CD14-positive monocyte (primary cell): ENCODE measurements at places on chromosomes 12 and 14.

- DNase-seq: no peak
These were observed 79.3 kb downstream of the FOXA1 start for GRCh38 chr14:37515771-37516170.

- DNase-seq: no peak
These were observed 24.5 kb upstream of the ULK1 start for GRCh38 chr12:131869871-131870418.

GRCh38 chr14:103496776-103497175 lies 25.9 kb downstream of the CKB start:
- DNase-seq: no peak

GRCh38 chr12:52524898-52525591 lies 4.9 kb upstream of the KRT5 start:
- DNase-seq: no peak

- DNase-seq: no peak
These were observed 120.4 kb upstream of the TMCC3 start for GRCh38 chr12:94770791-94771190.

- no peak for DNase-seq
These were observed 54.0 kb upstream of the CISTR start for GRCh38 chr12:53805791-53806190.

DNA sequence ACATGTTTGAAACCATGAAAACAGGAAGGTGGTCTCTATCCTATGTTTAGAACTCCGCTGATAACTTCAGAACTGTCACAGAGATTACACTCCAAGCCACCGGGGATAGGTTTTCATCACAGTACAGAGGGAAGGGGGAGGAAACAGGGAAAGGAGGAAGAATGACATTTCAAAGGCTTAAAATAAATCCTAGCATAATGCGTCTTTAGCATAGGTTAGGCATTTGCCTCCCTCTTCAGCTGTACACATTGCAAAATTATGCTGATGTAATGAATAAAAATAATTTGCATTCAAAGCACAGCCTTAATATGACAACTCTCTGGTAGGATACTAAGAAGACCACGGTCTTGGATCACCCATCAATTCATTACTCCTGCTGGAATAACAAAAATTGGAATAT lies 54.3 kb upstream of the PYGL start:
- no peak for DNase-seq

- DNase-seq: no peak
These were observed 8.1 kb downstream of the PTGES3 start for GRCh38 chr12:56679883-56680575.

- no peak for DNase-seq
These were observed 16.3 kb upstream of the SINHCAF start for GRCh38 chr12:31342286-31342685.

DNA sequence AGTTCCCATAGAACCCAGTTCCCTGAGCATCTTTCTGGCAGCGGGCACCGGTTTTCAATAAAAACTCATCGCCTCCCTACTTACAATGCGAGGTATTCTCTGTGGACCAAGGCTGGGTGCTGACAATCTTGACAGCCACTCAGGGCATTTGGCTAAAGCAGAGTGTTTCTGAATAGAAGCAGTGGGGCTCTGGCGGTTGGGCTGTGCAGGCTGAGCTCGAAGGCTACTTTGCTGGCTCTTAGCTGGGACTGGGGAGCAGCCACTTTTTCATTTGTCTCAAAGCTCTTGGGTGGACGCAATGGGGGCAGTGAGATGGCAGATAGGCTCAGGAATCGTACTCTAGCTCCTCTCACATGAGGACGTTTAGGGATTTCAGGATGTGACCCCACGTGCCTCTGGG lies 151.8 kb downstream of the UNC79 start:
- DNase-seq: no peak

DNA sequence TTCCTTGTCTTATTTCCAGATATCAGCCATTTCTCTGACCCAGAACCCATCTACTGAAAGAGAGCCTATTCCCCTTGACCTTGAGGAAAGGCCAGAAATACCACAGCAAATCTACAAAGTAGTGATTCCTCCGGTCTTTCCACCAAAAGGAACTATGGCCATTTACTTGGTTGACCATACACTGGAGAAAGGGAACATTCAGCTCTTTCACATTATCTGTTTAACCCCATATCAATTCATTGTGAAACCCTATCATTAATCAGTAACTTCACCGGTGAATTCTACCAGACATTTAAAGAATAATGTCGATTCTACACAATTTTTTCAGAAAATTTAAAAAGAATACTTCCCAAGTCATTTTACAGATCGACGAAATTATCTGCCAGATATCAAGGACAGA lies 265.7 kb upstream of the CLEC14A start:
- DNase-seq: no peak

GRCh38 chr14:95065411-95065810 lies 91.9 kb downstream of the DICER1 start:
- DNase-seq: no peak

- no peak for DNase-seq
These were observed 23.4 kb downstream of the KIF26A start for GRCh38 chr14:104161602-104162367.

GRCh38 chr12:51496895-51497294 lies 72.3 kb downstream of the SLC4A8 start:
- no peak for DNase-seq

- peak; percentile 48 for DNase-seq
These were observed 240.3 kb downstream of the ZFP36L1 start for GRCh38 chr14:68552602-68553001.

DNA sequence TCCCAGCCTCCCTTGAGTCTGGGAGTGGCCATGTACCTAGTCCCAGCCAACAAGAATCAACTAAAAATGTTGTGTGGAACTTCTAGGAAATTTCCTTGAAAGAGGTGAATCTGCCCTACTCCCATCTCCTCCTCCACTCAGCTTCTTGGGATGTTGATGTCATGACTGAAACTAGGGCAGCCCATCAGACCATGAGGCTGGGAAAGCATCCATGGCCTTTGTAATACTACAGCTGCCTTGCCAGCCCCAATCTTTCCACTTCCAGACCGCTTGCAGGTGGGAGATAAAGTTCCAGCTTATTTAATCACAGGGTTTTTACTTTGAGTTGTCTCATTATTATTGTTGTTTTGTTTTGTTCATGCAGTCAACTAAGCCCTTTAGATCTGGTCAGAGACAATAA lies 170.3 kb upstream of the LMNTD1 start:
- no peak for DNase-seq

- DNase-seq: no peak
These were observed 32.1 kb downstream of the MVK start for GRCh38 chr12:109605599-109606228.

GRCh38 chr12:46770501-46771183 lies 55.2 kb downstream of the SLC38A4 start:
- DNase-seq: no peak

DNA sequence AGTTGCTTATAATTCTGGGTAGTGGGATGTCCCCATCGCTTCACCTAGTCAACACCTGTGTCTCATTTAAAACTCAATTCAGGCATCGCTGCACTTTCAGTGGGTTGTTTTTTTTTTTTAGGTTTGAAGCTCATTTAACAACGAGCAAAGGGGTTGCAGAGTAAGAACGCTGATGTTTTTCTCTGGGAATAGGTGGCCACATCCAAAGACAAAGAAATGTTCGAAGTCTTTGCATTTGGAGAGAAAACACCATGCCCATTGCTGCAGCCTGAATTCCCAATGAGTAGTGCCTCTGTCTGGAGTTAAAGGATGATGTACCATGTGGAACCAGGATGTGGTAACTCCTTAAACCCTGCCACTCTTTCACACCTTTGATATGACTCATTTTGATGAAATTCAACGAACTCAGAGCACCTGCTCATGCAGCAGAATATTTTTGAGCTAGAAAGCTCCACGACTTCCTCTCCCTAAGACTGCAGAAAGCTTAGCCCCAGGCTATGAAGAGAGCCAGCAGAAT lies 35.1 kb upstream of the BATF start:
- DNase-seq: no peak

- DNase-seq: no peak
These were observed 86.9 kb downstream of the TPH2 start for GRCh38 chr12:72025524-72025923.
